ENCODE measurements at places on chromosomes 1 and 21.

DNA sequence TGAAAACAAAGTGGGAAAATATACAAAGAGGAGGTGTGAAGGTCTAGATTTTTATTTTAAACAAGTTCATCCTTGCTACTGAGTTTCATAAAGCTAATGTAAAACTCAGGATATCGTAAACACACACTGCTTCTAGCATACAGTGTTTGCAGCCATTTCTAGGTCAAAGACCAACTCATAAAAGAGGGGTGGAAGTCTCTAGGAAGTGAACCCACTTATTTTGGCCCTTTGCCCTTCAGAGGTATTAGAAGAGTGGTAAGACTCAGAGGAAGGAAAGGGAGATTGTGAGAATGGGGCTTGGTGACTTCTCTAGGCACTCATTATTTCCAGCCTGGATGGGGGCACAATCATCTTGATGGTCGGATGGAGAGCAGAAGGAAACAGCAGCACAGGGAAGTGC is 91.2 kb downstream of the TNFSF18 start:
- DNase-seq = no peak

GRCh38 chr1:25666460-25666859 is 49.9 kb downstream of the MAN1C1 start:
- no peak for DNase-seq

GRCh38 chr1:78619032-78619431 is 1.2 kb upstream of the IFI44L start:
- DNase-seq = no peak

- DNase-seq = no peak
Observed at GRCh38 chr1:18580047-18580446, 50.6 kb upstream of the PAX7 start.

- no peak for DNase-seq
Observed at GRCh38 chr1:214438075-214438474, 113.3 kb downstream of the PTPN14 start.

DNA sequence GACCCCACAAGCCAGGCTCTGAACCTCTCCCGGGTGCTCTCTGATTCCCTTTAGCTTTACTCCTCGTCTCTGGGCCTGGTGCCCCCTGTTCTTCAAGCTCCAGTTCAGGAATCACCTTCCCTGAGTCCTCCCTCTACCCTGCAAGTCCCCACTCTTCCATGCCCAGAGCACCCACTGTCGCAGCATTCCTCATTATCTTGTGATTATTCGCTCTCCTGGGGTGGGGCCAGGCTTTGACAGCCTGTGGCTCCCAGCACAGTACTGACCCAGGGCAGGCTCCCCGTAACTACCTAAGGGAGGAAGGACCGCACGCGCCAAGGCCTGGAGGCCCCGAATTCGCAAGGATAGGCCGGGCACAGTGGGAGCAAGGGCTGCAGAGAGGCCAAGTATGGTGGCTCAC is 734 bp upstream of the C1orf210 start:
- no peak for DNase-seq

DNA sequence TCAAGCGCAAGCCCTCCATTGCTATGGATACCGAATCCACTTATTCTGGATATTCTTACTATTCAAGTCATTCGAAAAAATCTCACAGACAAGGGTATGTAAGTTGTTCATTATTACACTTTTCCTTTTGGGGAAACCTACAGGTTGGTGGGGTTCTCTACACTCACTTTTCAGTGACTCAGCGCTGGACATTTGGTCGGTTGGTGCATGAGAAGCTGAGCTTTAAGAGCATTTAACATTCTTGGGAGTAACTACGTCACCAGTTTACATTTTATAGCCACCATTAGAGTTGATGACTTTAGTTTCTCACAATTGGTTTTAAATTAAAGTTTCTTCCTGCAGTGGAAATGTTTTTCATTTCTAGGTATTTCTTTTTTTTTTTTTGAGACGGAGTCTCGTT is 9.6 kb downstream of the VANGL1 start:
- DNase-seq = no peak

GRCh38 chr21:28827422-28827821 is 165.3 kb downstream of the LTN1 start:
- DNase-seq = no peak

DNA sequence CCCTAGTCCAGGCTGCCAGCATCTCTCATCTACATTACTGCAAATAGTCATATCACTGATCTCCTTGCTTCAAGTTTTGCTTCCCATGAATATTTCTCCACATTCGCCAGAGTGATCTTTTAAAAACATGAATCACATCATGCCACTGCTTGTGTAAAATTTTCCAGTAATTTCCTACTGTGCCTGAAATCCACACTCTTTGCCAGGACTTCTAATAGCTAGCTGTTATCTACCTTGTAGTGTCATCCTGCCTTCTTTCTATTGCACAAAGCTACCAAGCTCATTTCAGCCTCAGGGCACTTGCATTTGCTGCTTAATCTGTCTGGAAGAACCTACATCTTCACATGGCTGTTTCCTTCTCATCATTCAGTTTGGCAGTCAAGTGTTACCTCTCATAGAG is 33.9 kb upstream of the ZNF362 start:
- no peak for DNase-seq

GRCh38 chr21:46607636-46608035 is 2.8 kb upstream of the S100B start:
- DNase-seq = no peak

DNA sequence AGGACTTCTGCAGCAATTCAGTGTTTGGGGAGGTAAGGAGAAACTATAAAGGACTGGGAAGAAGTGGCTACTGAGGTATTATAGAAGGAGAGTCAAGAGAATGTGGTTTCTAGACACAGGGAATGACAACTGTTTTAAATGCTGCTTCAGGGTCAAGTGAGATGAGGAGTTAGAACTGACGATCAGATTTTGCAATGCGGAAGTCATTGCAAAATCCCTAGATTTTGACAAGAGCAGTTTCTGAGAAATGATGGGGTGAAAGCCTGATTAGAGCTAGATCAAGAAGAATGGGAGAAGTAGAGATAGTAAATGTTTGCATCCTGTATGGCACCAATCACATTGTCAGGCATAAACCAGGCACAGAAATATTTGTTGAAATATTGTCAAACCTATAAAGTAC is 4.7 kb upstream of the TSNAX start:
- no peak for DNase-seq

- DNase-seq = peak; percentile 38
Observed at GRCh38 chr21:44765231-44766013, 36.2 kb downstream of the UBE2G2 start.

GRCh38 chr1:167488786-167489185 is 29.5 kb downstream of the CD247 start:
- no peak for DNase-seq

DNA sequence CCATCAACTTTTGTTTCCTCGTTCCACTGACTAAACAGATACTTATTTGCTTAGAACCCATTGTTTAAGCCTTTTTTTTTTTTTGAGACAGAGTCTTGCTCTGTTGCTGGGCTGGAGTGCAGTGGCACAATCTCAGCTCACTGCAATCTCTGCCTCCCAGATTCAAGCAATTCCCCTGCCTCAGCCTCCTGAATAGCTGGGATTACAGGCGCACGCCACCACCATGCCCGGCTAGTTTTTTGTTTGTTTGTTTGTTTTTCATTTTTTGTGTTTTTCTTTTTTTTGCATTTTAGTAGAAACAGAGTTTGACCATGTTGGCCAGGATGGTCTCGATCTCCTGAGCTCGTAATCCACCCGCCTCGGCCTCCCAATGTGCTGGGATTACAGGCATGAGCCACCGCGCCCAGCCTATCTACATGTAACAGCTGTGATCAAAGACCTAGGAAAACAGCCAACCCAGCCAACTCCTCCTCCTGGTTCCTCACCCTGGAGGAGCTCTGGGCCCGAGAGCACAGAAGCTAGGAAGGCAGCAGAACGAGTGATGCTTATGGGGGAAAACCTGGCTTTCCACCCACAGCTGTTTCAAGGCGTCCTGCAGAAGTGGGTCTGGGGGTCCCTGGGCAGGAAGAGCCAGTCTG is 32.9 kb downstream of the KCNN3 start:
- DNase-seq = no peak

GRCh38 chr1:1169429-1170214 is 4.1 kb upstream of the TTLL10 start:
- no peak for DNase-seq

DNA sequence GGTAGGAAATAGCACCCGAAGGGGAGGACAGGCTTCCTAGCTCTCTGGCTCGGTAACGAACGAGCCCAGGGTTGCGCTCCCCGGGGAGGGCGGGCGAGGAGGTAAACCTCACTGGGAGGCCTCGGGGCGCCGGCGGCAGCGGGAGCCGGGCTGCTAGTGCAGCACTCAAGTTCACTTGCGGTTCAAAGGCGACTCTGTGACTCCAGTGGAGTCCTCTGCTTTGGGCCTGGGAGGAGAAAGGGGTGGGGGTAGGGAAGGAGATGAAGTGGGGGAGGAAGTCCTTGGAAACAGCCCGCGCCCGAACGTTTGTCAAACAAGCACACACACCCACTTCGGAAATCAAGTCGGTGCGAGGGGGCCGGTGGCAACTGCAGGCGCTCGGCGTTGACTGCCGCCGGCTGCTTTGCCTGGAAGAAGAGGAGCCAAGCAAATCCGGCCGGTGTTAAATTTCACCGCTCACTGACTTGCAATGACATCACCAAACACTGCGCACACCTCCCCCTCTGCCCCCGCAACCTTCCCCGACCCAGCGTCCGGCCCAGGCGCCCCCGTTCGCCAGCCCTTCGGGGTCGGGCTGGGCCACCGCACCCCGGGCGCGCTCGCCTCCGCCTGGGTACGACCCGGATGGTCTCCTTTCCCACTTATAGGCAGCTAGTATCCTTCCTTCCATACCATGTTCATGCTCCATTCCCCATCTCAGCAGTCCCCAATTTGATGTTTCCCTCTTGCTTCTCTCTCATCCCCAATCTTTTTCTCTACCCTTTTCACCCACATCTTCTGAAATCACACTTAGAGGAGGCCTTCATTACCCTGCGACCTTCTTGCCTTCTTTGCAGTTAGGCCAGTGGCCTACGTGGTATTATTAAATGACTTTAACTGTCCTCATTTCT is at the start of gene COL24A1:
TSS of gene COL24A1 (minus strand) at position 207 of the 890 bp plus-strand sequence. CDS start 376 bp downstream, outside the sequence.
- DNase-seq = no peak

DNA sequence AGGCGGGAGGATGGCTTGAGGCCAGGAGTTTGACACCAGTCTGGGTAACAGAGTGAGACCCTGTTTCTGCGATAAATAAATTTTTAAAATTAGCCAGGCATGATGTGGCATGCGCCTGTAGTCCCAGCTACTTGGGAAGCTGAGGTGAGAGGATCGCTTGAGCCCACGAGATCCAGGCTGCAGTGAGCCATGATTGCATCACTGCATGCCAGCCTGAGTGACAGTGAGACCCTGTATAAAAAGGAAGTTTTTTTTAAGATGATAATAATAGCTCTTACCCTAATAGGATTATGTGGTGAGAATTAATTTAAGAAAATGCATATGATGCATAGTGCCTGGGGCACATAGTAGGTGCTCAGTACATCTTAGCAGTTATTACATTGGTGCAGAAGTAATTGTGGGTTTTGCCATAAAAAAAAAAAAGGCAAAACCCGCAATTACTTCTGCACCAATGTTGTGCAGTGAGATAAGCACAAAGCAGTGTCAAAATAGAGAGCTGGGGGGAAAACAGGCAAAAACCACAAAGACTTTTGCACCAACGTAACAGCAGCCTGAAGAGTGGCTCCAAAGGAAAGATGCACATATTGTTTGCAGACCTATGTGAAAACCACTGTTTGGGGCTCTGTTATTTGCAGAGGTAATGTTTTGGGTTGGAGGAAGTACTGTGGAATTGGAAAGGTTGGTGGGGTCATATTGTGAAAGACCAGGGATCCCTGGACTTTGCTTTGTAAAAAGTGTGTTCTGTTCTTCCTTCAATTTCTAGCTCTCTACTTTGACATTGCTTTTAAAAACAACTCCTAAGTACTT is 72.4 kb downstream of the PLXNA2 start:
- no peak for DNase-seq

- no peak for DNase-seq
Observed at GRCh38 chr1:244821134-244821533, 14.3 kb upstream of the COX20 start.

DNA sequence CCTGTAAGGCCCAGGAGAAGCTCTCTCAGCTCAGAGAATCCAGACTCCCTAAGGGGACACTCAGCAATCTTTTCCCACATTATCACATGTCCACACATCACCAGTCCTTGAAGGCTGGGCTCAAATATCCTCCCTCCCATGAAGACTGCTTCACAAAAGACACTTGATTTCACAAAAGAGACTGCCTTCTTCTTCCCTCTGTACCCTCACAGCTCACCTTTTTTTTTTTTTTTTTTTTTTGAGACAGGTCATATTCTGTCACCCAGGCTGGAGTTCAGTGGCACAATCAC is 1.5 kb downstream of the CD58 start:
- no peak for DNase-seq

DNA sequence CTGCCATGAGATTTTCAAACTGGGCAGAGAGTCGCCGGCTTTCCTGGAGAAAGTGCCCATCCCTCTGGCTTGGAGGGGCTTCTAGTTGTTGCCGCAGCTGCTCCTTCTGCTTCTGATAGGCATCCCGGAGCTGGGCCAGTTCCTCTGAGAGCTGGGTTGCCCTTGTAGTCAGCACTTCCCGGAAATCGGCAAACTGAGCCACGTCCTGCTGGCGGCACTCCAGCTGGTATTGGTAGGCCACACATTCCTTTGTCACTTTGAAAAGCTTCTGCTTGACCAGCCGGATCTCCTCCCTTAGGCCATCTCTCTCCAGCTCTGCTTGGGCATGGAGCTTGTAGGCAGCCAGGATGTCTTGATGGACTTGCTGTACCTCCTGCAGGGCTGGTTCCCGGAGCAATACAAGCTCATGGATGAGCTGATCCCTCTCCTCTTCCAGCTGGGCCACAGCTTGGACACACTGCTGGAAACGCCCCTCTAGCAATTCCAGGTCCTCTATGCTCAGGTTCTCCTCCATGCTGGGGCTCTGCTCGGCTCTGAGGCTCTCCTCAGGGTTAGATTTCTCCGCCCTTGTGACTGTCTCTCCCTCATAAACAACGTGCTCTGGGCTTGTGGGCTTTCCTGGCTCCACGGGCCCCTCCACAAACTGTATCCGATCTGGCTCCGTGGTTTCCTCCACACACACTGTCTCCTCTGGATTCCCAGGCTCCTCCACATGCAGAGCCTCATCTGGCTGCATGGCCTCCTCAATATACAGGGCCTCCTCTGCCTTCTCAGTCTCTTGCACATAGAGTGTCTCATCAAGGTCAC is 7.3 kb downstream of the SYNC start:
- no peak for DNase-seq

GRCh38 chr1:64315402-64315801 is 112.0 kb downstream of the UBE2U start:
- no peak for DNase-seq
